ENCODE measurements at places on chromosomes 11 and 22.
A peak's percentile ranks its signal among the peaks of the same experiment; 100 is the strongest.

DNA sequence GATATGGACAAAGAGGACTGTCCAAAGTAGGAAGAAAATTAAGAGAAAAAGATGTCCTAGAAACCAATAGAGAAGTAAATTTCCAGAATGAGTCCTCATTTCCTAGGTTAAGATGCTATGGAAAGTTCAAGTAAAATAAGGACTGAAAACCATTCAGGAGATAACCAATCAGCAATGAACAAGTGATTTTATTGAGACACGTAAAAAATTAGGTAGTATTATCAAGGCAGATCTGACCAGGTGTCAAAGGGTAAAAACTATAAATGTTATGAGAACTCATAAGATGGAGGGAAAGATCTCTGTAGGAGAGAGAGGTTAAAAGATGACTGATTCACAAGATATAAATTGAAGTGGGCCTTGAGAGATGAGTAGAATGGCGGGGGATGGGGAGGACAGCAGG is 50.2 kb downstream of the SPATA19 start:
- no peak for DNase-seq

DNA sequence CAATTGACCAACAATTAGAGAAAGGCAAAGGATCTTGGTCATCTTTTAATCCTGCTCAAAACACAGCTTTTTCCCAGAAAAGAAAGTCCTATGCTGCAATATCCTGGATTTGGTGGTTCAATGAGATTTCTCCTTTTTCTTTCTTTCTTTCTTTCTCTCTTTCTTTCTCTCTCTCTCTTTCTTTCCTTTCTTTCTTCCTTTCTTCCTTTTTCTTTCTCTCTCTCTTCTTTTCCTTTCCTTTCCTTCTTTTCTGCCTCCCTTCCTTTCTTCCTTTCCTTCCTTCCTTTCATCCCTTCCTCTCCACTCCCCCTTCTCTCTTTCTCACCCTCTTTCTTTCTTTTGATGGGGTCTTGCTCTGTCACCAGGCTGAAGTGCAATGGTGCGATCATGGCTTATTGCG is 31.7 kb upstream of the MSANTD2 start:
- no peak for DNase-seq

GRCh38 chr22:20904980-20905355 is 12.2 kb upstream of the CRKL start:
- DNase-seq, result no peak

DNA sequence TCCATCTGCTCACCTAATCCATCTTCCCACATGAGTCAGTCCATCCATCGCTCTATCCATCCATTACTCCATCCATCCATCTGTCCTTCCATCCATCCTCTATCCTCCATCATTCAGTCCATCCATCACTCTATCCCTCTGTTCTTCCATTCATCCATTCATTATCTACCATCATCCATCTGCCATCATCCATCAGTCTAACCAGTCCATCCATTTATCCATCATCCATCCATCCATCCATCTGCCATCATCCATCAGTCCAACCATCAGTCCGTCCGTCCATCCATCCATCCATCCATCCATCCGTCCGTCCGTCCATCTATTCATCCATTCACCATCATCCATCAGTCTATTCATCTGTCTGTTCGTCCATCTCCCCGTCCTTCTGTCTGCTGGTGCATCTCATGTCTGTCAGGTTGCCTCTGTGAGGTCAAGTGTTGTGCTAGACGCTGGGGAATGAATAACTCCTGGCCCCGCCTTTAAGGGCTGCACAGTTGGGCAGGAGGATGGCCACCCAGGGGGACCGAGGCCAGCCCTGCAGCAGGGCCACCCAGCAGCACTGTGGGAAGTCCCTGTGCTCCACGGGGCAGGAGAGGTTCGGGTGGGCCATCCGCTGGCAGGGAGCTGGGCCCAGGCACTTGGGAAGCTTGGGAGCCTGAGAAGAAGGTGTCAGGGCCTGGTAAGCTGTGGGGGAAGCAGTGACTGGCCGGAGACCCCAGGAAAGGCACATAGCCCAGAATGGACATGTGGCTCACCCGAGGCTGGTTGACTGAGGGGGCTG is 137.1 kb downstream of the CTTN start:
- DNase-seq, result no peak

- peak; percentile 41 for DNase-seq
These were observed 13.0 kb upstream of the SLC39A13 start for GRCh38 chr11:47395223-47396048.
